Stimulated activated CD4-positive, alpha-beta T cell treated with anti-CD3 and anti-CD28 coated beads, TNF-alpha, amount 100 ng/mL, for 4 hours (primary cell): ENCODE measurements at places on chromosomes 2 and 18.

- DNase-seq = no peak
Measured at GRCh38 chr18:10114717-10115463, 201.1 kb downstream of the VAPA start.

GRCh38 chr18:22871809-22872525, 61.2 kb upstream of the RBBP8 start:
- no peak for DNase-seq

GRCh38 chr2:220966636-220967035, 605.5 kb downstream of the EPHA4 start:
- no peak for DNase-seq

- no peak for DNase-seq
Measured at GRCh38 chr2:152875701-152876695, 157.6 kb downstream of the ARL6IP6 start.

- no peak for DNase-seq
Measured at GRCh38 chr2:190404487-190404886, 3.7 kb upstream of the MFSD6 start.

DNA sequence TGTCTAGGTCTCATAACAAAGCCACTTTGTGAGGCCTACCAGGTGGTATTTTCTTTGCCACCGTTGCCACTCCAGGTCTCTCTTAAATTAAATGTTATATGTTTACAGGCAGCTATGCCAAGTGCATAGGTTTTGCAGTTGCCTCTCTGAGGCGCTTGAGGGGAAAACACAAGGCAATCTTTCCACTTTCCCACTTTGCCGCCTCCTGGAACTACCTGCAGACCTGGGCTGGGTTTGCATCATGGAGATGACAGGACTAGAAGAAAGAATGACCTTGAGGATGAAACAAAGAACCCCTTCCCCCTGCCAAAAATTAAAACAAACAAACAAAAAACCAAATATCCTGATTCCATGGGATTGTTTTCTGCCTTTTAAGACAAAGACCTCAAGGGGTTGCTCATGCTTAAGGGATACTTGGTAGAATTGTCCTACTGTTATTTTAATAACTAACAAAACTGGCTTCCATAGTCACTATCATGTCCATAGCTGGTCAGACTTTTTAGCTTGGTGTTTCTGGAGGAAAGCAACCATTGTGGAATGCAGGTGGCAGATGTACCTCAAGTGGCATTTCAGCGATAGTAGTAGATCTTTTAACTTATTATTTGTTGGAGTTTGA, 159.9 kb downstream of the PRPF40A start:
- no peak for DNase-seq

DNA sequence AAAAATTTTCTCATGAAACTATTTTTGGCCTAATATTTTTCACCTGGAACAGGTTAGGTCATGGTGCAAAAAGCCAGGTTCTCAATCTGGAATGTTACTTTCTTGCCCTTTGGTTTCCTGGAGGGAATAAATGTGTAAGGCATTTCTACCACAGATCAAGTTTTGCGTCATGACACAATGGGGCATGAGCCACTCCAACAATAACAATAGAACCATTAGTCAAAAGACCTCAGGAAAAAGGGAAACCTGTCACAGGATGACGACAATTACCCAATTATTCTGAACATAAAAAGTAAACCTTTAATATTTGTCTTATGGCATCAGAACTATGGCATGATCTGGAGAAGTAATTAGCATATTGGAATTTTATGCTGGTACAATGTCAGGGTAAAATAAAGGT, 88.2 kb upstream of the HNRNPA3 start:
- DNase-seq = no peak

GRCh38 chr2:207151048-207151447, 14.7 kb downstream of the KLF7 start:
- DNase-seq = no peak

DNA sequence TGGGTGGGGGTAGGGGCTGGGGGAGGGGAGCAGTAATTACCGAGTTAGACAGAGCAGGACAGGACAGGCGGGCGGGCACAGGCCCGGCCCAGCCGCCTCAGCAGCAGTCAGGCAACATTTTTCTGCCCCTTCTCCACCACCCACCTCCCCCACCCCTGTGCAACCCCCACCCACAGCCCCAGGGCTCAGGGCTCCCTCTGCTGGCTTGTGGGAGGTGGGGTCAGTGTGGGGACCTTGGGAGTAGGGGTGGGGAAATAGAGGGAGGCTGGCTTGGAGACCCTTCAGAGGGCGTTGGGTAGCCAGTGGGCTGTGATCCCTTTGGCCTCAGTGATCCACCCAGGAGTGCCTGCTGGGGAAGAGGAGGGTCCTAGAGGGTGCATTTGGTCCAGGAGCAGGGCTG, 6.4 kb downstream of the WNT6 start:
- no peak for DNase-seq

GRCh38 chr2:6972067-6972710, 55.0 kb downstream of the RNF144A start:
- no peak for DNase-seq

- DNase-seq = no peak
Measured at GRCh38 chr2:160606341-160606740, 112.7 kb upstream of the RBMS1 start.

- no peak for DNase-seq
Measured at GRCh38 chr2:75553935-75554531, 6.7 kb downstream of the EVA1A start.

DNA sequence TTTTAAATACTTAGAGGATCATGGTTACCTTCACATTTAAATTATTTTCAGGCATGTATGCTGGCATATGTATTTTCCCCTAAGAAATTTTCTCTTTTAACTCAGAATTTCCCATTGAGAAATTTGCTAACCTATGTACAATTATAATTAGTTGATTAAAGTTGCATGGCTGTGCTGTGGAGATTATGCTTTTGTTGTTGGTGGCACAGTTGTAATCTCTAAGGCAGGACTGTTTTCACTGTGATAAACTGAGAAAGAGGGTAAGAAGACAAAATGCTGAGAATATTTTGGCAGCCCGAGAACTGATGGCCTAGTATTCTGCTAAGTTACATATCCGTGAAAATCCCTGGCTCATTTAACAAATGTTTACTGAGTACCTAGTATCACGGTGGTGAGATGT, 1.4 kb downstream of the VRK2 start:
- DNase-seq = no peak
